T-helper 17 cell (primary cell): ENCODE measurements at places on chromosomes 12 and 14. TPM values are rescaled to one million over a fixed set of nuclear protein-coding genes. Genes with fewer than 3 reads are reported as not detected.

Gene KRT73
- 0.40 TPM for total RNA-seq

Gene RD3L
- total RNA-seq = not detected

Gene ARHGEF25
- total RNA-seq = 0.37 TPM

Gene VAMP1
- total RNA-seq = 33.1 TPM

Gene GALNT9
- not detected for total RNA-seq

Gene BEGAIN
- total RNA-seq = 4.5 TPM

Gene KRT6A
- total RNA-seq = not detected

Gene SPRYD3
- total RNA-seq = 23.1 TPM

Gene SLC25A21
- total RNA-seq = not detected

Gene ARHGDIB
- 936 TPM for total RNA-seq

Gene LPAR5
- total RNA-seq = 2.9 TPM

Gene RNASE12
- total RNA-seq = not detected

Gene HELB
- 51.8 TPM for total RNA-seq

Gene TMX1
- 19.4 TPM for total RNA-seq

Gene OSBPL8
- 141 TPM for total RNA-seq

Gene FLRT2
- not detected for total RNA-seq

Gene NPFF
- not detected for total RNA-seq

Gene DIO3
- not detected for total RNA-seq

Gene ORAI1
- total RNA-seq = 51.3 TPM

Gene TBX5
- total RNA-seq = not detected

Gene PTGER2
- total RNA-seq = 52.1 TPM

Gene MIP
- total RNA-seq = not detected

Gene CLEC1B
- 0.94 TPM for total RNA-seq

Gene RHEBL1
- 7.9 TPM for total RNA-seq
